Stimulated activated CD4-positive, alpha-beta T cell treated with anti-CD3 and anti-CD28 coated beads, Interleukin-4, amount 100 ng/mL, for 24 hours (primary cell): ENCODE measurements at places on chromosomes 13 and 19.

- DNase-seq = peak; percentile 52
Observed at GRCh38 chr13:25886438-25887214, 165.2 kb downstream of the SHISA2 start.

GRCh38 chr13:73372666-73373627, 314.1 kb downstream of the KLF5 start:
- no peak for DNase-seq

DNA sequence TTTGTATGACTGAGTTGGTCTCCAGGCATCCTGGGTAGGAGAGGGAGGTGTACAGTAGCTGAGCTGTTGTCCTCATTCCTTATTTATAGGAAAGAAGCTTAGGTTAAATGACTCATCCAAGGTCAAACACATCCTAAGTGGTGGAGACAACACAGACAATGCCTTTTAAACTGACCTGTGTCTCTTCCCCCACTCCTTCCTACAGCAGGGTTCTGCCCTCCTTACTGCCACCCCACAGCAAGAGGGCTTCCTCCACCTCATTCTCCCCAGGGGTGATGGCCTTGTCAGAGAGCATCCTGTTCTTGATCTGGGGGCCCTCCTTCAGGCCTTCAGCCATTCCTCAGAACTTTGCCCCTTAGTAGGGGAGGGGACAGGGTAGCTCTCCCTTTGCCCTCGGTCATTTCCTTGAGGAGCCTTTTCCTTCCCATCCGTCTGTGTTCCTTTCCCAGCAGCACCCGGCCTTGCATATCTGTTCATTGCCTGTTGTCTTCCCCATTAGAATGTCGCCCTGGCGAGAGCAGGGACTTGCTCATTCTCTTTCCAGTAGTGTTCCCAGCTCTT, 48.2 kb upstream of the GPI start:
- DNase-seq = no peak

- DNase-seq = no peak
Observed at GRCh38 chr13:39244561-39245230, 206.4 kb downstream of the NHLRC3 start.

GRCh38 chr13:48720621-48721020, 66.9 kb downstream of the CYSLTR2 start:
- DNase-seq = no peak
